ENCODE measurements at places on chromosomes 5 and 9.

GRCh38 chr9:95516734-95517558, at the start of gene PTCH1:
PTCH1 (minus strand) TSS chr9:95516971.
- DNase-seq = peak; percentile 60

DNA sequence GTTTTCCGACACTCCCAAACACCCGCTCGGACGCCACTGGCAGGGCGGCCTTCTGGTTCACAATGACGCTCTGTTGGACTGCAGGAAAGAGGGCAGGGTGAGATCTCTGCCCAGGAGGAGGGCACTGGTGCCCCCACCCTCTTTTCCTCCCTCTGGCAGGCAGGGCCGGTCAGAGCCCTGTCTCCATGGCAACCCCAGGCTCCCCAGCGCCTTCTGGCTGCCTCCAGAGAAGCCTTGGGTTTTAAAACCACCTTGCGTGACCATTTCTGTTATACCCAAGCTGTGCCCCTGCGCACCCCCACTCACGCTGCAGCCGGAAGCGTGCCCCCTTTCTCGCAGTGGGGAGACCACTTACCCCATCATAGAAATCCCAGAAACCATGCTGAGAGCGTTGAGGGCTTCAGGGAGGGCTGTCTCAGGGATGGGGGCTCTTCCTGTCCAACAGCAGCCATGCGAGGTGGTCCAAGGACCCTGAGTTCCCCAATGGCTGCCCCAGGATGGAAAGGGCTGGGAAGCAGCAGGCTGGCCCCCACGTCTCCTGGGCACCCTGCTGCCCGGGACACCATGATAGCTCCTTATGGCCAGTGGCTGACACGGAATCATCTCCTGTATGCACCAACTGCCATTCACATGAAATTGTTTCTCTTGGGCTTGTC, 7.3 kb downstream of the C9orf50 start:
- DNase-seq = no peak

DNA sequence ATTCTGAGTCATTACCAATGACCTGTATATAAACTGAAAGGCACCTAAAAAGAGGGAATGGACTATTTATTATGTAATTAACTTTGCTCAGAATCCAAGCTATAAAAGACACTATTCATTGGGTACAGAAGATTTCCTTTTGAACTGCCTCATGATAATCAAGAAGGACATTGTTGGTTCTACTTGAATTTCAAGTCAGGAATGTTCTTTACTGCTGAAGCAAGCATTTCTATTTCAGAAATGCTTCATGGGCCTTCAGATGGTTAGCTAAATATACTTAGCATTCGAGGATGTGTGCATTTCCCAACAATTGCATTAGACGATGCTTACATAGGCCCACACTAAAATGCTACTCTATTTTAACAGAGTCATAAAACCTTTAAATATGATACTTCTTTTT, 658.2 kb upstream of the DMAC1 start:
- DNase-seq = no peak

DNA sequence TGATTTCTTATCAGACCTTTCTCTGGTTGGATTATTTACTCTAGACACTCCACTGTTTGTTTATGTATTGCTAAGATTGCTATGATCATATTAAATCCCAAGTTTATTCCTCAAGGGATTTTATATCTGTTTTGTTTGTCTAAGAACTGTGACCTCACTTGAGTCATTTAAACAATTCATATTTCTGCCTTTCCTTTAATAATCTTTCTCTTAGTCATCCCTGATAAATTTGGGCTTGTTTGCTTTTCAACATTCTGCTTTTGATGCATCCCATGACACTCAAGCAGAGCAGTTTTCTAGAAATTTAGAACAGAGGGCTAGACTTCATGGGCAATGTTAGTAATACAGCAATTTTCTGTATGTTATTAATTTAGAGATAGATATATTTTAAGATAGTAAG, 231.6 kb upstream of the TNC start:
- no peak for DNase-seq

DNA sequence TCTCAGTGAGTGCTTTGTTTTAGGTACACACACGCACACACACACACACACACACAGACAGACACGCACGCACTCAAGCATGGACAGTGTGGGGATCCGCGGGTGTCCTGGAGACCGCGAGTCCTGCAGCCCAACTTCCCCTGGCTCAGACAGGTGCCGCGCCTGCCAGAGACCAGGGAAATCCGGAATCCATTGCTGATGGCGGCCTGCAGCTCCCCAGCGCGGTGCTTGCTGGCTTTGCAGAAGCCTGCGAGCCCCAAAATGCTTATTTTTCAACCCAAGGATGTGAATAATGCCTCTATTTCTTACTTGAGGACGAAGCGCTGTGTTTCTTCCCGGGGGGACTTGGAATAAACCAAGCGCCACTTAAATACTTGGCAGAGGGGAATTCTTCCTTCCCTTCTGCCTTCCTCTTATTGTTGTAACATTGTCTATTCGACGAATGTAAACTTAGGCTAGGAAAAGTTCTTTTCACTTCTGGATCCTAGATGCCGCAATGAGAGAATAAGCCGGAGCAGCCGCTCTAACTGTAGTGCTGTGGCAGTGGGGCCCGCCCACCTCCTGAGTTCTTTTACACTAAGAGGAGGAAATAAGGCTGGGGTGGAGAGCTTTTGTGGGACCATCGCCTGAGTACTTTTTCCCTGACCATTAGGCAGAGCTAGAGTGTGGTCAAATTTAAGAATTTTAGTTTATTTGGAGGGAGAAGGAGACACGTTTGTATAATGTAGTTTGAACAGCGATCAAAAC, 802 bp downstream of the ITGA2 start:
- peak; percentile 58 for DNase-seq

GRCh38 chr5:135229679-135230132, 169.3 kb downstream of the MACROH2A1 start:
- no peak for DNase-seq

GRCh38 chr9:134765785-134766184, 114.8 kb upstream of the FCN2 start:
- DNase-seq = no peak

DNA sequence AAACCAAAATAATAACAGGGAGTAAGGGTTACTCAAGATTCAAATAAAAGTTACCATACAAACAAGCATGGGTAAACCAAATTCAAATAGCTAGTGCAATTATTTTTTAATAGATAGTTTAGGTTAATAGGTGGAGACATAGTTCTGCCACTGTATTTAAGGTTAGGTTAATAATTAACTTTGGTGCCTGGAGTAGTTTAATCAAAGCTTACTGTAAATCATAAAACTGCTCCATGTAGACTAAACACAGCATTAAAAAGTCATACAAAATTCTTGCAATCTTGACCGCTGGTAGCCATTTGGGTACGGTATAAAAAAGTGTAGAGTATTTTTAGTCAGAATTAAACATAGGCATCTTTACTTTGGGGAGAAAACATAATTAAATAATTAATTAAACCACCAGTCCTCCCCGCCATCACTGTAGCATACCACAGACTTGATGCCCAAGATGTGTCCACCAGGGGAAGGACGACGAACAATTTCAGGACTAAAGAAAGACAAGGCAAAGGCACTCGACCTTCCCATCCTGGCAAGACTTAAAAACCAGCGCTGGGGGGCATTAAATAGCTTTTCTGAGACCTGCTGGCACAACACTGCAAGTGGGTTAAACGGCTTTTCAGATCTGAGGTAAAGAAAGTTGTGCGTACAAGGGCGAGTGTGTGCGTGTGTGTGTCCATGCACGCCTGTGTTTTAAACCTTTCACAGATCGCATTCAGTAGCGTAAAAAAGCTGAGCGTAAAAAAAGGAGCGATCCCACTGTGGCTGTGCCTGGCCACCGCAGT, 2.9 kb downstream of the SEMA6A start:
- peak; percentile 23 for DNase-seq

DNA sequence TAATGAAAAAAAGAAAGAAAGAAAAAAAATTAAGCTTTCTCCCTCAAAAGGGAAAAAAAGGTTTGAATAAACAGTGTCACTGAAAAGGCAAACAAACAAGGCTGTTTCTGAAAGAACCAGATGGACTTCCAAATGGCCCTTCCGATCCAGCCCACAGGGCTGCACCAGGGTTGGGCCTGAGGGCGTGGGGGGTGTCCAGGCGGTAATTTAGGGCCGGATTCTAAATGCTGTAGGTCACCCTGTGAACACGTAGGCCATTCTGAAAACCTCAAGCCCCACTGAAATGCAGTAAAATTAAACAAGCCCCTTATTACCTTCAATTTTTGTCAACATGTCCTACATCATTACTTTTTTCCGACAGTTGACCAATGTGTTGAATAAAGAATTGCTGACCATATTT, 132.1 kb downstream of the HSD17B3 start:
- no peak for DNase-seq

DNA sequence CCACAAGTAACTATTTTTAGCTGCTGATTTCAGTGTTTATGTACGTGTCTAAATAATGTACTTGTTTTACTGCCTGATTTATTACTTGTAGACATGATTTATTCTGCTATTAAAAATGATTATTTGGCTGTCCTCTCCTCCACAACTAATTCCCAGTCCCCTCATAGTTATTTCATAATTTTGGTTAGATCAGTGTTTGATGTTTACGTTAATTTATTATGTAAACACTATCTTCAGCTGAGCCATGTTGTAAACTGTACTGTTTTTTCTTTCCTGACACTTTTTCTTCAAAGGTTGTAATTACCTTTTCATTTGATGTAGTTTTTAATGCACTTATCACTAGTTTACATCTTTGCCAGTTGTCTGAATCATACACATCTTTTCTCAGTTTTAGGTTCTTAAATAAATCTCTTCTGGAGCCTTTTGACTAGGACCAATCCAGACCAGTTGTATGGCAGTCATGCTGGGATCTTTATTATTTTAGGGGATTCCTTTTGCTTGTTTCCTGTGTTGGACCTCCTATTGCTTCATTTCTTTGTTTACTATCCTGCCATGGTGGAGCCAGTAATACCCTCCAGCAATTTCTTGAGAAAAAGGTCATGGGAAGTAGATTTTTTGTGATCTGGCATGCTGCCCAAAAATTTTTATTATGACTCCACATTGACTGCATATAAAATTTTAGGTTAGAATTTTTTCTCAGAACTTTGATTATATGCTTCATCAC, 16.1 kb downstream of the AP3S1 start:
- DNase-seq = no peak

GRCh38 chr9:8890695-8891094, 1091.1 kb upstream of the DMAC1 start:
- DNase-seq = no peak

All from muscle of arm (tissue), 14 donors.